ENCODE measurements at places on chromosomes 4 and X.

DNA sequence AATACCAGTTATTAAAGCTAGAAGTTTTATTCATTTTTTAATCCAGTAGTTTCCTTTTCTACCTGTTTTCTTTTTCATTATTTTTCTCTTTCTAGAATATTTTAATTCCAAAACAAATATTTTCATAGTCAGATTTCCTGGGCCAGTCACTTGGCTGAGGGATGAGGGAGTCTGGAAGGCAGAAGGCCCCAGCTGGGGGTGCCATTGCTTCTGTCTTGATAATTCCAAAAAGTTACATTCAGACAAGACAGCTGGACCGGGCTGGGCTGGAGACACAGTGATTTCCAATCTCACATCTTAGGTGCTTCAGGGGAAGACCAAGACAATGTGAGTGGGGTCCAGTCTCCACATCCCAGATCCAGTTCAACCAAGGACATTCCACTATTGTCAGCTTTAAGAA lies 263.5 kb downstream of the TMA16 start:
- no peak for DNase-seq

- DNase-seq, result no peak
These were observed 80.4 kb upstream of the RASGEF1B start for GRCh38 chr4:81552086-81552485.

DNA sequence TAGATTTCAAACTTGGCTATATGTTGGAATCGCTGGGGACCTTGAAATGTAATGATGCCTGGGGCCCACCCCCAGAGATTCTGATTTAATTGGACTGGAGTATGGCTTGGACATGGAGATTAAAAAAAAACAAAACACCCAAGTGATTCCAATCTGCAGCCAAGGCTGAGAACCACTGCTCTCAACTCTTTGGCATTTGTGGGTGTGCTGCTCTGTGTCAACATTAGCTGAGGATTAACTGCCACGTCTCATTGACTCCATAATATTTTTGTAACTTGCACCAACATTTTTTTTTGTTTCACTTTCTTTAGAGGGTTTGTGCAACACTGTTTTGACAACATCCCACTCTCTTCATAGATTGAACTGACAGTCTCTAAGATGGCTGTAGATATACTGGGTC lies 41.1 kb upstream of the PDK3 start:
- no peak for DNase-seq

DNA sequence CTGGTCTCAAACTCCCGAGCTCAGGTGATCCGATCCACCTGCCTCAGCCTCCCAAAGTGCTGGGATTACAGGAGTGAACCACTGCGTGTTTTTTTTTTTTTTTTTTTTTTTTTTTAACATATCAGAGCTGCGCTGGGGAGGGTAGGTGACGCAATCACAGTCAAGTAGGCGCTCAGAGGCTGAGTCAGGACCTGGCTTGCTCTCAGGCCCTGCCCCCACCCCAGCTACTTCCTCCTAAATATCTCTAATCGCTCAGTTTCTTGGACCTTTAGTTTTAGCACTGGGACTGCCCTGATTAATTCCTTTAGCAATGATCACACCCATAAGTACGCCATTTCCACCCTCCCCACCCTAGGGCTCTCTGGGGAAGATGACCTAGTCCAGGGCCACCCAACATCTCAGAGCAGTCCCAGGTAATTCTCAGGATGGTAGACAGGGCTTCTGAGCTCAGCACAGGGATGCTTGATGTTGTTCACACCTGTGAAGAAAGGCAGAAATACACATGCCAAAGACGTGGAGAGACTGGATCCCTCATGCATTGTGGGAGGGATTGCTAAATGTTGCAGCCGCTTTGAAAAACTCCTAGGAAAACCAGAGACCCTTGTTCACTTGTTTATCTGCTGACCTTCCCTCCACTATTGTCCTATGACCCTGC lies 50.2 kb downstream of the DDX3X start:
- DNase-seq, result peak; percentile 1

DNA sequence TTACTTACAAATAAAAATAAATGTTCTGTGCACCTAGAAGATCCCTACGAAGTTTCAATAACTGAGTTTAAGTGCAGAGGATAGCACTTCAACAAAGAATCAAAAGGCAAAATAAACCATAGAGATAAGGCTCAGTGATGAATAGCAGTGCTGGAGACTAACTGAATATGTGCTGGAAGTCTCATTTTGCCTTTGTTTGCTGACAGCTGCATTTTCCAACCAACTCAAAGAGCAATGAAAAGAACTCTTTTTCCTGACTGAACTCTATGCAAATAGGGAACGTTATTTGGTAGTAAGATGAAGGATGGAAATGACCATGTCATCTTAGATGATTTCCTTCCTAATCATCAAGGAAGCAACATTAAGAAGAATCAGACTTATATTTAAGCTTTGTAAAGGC lies 32.7 kb upstream of the ADH7 start:
- no peak for DNase-seq

- no peak for DNase-seq
These were observed 50.2 kb upstream of the PDE5A start for GRCh38 chr4:119678761-119679160.

- no peak for DNase-seq
These were observed 21.6 kb downstream of the NYX start for GRCh38 chrX:41468647-41469323.

DNA sequence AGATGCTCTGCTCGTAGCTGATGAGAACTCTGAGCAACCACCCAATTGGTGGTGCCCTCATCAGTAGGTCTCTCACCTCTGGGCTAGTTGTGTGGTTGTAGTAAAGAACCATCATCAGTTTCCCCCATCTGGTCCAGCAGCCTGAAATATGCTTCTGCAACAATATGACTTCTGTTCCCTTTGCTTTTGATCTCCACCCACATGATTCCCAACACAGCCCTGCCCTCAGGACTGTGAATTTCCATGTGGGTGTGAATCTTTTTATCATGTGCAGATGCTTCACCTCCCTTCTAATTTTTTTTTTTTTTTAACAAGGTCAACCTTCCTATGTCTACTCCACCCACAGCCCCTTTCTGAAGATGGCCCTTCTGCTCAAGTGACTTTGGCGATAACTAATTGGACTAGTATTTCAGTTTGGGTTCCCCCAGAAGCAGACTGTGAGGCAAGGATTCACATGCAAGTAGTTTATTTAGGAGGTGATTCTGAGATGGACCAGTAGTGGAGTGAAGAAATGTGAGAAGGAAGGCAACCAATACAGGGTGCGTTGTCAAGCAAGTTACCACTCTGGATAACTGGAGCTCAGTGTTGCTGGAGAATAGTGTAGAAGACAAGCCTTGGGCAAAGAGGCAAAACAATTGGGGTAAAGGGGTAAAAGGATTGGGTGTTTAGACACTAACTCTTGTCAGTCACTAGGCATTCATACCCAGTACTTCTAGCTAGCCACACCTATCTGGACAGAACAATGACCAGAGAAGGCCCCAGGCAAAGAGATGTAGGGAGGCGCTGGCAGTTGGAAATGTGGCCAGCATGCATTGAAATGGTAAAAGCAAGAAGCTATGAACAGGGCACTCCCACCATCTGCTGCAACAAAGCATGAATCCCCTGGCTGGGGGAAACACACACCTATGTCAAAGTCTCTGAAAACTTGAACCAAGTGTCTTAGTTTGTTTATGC lies 466.2 kb downstream of the BCOR start:
- DNase-seq, result no peak

DNA sequence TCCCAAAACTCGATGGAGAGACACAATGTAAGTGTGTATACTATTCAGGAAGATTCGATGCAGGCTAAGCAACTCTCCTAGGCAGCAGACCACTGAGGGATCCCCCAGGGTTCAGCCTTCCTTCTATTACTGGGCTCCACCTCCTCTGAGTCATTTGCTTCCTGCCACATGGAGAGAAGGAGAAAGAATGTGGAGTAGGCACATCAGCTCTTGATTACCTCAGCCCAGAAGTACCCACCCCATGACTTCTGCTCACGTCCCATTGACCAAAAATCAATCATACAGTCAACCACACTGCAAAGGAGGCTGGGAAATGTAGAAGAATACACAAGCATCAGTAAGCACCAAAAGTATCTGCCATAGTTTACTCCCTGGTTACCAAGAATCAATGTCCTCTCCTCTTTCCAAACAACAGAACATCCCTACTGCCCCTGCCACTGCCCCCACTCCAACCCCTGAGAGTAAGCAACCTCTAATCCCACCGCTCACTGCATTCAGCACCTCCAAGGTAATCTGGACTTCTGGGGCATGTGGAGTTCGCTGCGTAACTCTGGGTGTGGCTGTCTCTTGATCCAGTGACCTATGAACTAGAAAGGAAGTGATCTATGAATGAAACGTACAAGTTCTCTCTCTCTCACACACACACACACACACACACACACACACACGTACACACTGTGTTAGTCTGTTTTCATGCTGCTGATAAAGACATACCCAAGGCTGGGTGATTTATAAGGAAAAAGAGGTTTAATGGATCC lies 91.2 kb upstream of the C1QTNF7 start:
- DNase-seq, result no peak

DNA sequence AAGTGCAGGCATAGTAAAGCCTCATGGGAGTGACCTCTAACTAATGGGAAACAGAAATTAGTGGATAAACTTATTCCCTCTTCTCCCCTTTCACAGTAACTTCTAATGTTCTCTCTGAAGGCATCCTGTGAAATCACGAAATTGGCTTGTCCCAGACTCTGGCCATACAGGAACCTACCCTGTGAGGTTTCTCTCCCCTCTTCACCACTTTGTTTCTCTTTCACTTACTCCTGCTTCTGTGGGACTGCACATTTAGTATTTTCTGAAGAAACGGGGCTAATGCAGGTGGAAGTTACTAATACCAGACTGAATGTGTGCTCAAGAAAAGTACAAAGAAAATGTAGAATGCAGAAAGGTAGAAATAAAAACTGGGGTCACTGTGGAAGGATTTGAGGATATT lies 20.0 kb downstream of the ZNF330 start:
- DNase-seq, result no peak

DNA sequence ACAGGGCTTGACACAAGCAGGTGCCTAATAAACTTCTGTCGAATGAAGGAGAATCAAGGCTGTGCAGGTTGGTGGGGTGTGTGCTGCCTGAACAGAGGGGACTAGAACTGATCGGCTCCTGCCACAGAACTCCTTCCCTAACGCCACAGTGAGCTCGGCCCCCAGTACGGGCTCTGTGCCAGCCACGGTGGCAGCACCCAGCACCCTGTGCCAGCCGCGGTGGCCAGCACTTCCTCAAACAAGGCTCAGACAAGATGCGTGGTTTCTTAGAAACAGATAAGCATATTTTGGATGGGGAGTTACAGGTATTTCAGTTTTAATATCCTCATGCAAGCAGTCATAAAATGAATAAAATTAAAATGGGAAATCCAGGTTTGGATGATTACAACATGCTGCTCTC lies 26.0 kb upstream of the C4orf50 start:
- DNase-seq, result no peak

DNA sequence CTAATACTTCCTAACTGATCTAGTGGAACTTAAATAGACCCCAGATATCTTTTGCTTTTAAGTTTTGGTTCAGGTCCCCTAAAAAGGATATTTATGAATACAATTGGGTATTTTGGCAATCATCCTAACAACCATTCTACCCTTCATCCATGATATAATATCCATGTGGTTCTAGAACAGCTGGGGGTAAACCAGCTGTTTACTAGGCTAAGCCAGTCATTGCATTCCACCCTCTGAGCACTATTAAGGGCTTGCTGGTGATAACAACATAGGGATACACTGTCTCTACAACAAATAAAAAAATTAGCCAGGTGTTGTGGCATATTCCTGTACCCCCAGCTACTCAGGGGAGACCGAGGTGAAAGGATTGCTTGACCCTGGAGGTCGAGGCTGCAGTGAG lies 54.8 kb upstream of the MAPK10 start:
- DNase-seq, result no peak

DNA sequence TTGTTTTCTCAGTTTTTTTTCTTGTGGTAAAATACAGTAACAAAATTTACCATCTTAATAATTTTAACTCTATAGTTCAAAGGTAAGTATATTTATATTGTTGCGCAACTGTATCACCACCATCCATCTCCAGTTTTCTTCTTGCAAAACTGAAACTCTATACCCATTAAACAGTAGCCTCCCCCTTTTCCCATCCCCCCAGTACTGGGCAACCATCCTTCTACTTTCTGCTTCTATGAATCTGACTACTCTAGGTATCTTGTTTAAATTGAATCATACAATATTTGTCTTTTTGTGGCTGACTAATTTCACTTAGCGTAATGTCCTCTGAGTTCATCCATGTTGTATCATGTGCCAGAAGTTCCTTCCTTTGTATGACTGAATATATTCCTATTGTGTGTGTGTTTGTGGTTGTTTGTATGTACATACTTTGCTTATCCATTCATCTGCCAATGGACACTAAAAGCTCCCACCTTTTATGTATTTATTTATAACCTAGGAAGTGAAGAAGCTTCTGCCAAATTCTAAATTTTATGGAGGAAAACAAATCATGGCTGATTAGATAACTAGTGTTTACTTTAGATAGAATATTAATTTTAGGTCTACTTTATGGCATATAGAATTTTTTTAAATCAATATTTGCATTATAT lies 10.0 kb downstream of the ABHD18 start:
- no peak for DNase-seq

- DNase-seq, result no peak
These were observed 224.7 kb downstream of the RBMX2 start for GRCh38 chrX:130626521-130626920.

GRCh38 chrX:40303256-40304077 lies 205.7 kb upstream of the BCOR start:
- no peak for DNase-seq

- DNase-seq, result no peak
These were observed 47.8 kb downstream of the MAP7D3 start for GRCh38 chrX:136203438-136203837.

DNA sequence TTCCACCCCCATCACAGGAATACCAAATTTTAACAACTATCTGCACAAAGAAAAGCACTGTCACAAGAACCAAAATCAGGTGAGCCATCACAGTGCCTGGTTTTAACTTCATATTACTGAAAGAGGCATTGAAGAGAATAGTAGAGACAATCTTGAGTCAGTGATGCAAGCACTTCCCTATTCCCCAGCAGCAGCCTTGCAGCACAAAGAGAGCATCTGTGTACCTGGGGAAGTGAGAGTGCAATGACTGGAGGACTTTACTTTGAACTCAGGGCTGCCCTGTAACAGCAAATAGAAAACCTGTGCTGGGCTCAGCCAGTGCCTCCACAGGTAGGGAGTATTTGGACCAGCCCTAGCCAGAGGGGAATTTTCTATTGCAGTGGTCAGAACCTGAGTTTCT lies 361.8 kb downstream of the TEX13C start:
- no peak for DNase-seq

DNA sequence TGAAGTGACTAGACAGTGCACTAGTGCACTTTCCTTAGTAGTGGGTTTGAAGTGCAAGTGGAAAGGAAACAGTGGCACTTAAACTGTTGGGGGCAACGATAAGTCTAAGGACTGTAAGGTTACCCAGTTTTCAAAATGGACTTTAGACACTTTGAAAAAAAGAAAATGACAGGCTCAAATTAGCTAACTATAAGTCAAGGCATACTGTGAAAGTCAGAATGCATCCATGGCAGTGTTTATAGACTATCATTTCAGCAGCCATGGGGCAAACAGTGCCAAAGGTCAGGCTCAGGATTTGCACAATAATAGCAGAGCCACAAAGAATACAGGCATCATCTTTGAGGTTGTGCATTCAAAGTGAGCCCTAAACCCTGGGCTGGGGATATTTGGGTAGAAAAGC lies 104.4 kb downstream of the CXCL13 start:
- no peak for DNase-seq

Data from naive thymus-derived CD8-positive, alpha-beta T cell (primary cell).